GM04504 (cell line): ENCODE measurements at places on chromosomes 5 and 9.

- DNase-seq = no peak
Observed at GRCh38 chr5:177552839-177553455, 1.4 kb downstream of the FAM193B start.

DNA sequence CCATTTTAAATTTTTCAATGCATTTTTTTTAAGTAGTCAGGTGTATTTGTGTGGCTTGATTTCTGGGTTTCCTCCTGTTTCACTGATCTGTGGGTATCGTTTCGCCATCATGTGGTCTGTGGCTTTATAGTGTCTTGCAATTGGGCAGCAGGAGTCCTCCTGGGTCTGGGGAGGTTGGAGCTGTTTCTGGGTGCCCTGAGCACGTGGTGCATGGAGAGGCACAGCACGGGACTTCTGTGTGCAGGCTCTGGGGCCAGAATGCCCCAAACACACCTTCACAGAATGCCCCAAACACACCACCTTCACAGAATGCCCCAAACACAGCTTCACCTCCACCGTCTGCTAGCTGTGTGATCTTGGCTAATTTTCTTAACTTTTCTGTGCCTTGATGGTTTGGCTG is 82.6 kb upstream of the COL5A1 start:
- DNase-seq = no peak

DNA sequence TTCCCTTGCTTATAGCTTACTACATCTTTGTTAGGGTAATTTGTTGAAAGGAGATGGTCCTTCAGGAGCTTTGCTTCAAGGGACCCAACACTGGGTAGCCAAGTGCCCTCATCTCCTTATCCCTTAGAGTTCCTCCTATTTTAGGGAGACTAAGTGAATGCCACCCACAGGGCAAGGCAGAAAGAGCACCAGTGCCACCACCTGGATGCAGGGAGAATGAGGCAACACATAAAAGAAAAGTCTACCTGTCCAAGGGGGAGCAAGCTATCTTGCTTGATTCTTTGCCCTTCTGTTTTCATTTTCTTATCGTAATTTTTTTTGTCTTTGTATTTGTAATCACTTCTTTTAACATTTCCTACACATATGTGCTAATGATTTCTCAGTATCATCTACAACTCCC is 205.5 kb downstream of the NPR3 start:
- DNase-seq = no peak

GRCh38 chr9:565528-565927 is 276.0 kb upstream of the DMRT1 start:
- DNase-seq = no peak
